ENCODE measurements at places on chromosomes 5 and 9. TPM values are rescaled to one million over a fixed set of nuclear protein-coding genes. Genes with fewer than 3 reads are reported as not detected.

PIP5KL1 gene
- total RNA-seq = 0.70 TPM

BARHL1 gene
- not detected for total RNA-seq

CCL28 gene
- 1.2 TPM for total RNA-seq

NOP16 gene
- 14.1 TPM for total RNA-seq

FCN2 gene
- not detected for total RNA-seq

PSAT1 gene
- 7.5 TPM for total RNA-seq

KLF9 gene
- total RNA-seq = 38.8 TPM

SPINK4 gene
- total RNA-seq = not detected

CD74 gene
- 4.8 TPM for total RNA-seq

RABL6 gene
- 95.8 TPM for total RNA-seq

WDR36 gene
- total RNA-seq = 64.0 TPM

CDK7 gene
- total RNA-seq = 62.5 TPM

C9 gene
- 0.34 TPM for total RNA-seq

PCDHA9 gene
- under 0.01 TPM for total RNA-seq

ARRDC3 gene
- 81.0 TPM for total RNA-seq

LECT2 gene
- total RNA-seq = not detected

NIM1K gene
- 0.05 TPM for total RNA-seq
